GM18507 (cell line): ENCODE measurements at places on chromosomes 5 and 9.

GRCh38 chr5:72760259-72760658 lies 56.2 kb upstream of the TNPO1 start:
- DNase-seq, result no peak

DNA sequence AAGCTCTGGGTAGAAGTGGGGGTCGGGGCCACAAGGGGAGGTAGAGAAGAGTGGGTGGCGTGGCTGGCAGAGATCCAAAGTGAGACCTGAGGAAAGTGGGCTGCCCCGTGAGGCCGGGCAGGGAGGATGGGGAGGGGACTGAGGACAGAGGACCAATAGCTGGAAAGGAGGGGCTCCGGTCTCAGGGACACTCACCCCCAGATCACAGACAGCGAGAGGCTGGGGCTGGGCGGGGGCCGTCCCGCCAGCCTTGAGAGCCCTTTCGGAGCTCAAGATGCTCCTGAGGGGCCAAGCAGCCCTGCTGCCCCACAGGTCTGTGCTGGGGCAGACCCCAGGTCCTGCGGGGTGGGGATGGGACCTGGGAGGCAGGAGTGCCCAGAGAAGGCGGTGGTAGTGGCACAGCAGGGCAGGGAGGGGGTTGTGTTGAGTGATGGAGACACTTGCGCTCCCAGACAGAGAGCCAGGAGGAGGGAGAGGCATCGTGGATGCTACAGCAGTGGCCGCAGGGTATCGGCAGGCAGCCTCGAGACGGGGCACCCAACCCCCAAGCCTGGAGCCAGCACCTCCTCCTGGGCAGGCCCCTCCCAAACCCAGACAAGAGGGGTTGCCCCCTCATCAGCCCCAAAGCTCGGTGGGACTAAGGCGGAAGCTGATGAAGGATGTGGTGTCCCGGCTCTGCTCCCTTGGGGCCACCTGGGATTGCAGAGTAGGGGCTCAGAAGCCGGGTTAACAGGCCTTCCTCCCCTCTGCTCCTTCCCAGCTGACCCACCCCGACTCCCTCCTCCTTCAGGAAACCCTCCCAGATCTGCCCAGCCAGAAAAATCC lies 3.4 kb downstream of the SARDH start:
- no peak for DNase-seq

- no peak for DNase-seq
Observed at GRCh38 chr9:72583370-72583769, 62.0 kb downstream of the TMC1 start.

- DNase-seq, result no peak
Observed at GRCh38 chr5:122426301-122426700, 114.3 kb downstream of the SNCAIP start.

DNA sequence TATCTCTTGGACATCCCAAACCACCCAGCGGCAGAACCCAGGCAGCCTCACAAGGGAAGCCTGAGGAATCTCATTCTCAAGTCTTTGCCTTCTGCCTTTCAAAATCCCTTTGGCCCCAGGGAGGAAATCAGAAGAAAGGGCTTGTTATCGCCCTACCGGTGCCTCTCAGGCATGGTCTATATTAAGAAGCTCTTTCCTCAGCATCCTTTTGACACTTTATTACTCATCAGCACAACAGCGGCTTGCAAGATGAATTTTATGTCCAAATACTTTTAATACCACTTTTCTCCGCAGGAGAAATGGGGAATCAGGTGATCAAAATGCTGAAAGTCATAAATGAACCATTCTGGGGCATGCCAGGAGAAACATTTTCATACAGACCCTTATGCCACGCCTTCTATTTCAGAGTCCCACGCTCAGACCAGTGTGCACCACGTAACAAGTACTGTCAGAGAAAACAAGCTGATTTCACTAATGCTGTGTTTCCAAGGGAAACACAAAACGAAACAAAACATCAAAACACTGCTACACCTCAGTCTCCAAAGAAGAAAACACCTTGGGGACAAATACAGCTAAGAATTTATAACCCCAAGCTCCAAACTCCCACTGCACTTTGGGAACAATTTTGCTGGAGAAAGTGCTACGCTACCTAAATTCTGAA lies 30.0 kb downstream of the RAPGEF1 start:
- no peak for DNase-seq

DNA sequence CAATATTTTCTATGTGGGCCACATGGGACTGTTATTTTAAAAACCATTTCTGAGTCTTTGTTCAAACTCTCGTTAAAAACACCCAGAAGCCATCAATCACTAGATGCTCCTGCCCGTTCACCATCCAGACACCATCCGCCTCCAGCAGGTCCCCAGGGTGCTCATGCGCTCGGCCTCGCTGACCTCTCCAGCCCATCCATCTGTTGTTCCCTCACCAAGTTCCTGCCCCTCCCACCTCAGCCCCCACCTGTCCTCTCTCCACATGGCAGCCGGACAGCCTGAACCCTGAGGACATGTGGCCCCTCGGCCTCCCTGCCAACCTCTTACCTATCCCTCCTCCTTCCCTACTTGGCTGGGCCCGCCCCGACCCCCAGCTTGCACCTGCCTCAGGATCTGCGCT lies 31.6 kb downstream of the NSUN2 start:
- DNase-seq, result no peak

DNA sequence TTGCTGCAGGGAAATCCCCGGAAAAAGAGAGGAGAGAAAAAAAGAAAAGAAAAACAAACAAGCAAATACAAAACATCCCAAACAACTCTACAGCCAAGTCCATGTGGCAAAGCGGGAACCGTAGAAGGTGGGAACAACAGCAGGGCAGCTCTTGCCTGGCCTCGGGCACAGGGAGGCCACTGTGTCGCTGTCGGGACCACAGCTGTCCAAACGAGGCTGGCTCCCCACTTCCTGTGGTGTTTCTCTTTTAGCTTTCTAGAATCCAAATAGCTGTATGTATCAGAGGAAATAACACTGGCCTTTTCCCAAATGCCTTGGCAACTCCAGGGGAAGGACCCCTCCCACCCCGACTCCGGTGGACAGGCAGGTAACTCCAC lies 41.6 kb upstream of the EQTN start:
- no peak for DNase-seq

DNA sequence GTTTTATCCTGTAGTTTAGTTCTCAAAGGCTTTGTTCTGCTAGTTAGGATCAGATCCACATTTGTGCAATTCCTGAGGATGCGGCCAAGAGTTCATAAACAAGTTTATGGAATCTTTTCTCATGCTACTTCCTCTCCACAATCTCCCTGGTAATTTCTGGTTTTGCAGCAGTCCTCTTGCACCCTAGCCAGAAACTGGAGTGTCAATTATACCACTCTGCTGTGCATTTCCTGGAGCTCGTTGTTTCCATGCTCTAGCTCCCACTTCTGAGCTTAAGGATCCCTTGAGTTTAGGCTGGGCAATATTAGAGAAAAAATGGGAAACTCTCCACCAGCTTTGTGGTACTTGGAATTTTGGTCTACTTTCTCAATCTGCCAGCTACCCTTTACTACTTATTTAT lies 474.7 kb downstream of the DIRAS2 start:
- DNase-seq, result no peak

DNA sequence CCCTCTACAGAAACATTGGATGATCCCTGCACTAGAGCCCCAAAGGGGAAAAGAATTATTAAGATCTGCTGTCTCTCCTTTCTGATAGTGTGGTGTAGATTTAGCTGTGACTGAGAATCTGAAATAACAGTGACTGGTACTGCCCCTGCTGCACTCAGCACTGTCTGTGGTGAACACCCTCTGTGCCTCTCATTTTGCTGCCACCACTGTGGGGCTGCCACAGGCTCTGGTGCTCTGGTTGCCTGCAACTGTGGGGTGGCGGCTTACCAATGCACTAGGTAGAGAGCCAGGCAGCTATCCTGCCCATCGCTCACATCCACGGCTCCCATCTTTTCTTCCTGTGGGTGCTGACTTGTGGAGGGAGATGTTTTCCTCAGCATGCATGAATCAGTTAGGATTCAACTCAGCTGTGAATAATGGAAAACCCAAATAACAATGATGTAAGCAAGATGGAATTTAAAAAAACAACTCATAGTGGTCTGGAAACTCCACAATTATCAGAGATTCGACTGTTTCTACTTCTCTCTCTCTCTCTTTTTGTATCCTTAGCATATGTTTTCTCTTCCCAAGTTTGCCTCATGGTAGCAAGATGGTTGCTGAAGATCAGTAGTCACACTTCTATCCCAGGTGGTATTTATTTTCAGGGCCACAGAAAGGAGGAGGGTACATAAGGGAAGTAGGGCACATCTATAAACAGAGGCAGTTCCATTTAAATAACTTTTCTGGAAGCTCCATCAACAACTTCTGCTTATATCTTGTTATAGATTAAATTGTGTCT lies 99.8 kb upstream of the DAP start:
- DNase-seq, result no peak

DNA sequence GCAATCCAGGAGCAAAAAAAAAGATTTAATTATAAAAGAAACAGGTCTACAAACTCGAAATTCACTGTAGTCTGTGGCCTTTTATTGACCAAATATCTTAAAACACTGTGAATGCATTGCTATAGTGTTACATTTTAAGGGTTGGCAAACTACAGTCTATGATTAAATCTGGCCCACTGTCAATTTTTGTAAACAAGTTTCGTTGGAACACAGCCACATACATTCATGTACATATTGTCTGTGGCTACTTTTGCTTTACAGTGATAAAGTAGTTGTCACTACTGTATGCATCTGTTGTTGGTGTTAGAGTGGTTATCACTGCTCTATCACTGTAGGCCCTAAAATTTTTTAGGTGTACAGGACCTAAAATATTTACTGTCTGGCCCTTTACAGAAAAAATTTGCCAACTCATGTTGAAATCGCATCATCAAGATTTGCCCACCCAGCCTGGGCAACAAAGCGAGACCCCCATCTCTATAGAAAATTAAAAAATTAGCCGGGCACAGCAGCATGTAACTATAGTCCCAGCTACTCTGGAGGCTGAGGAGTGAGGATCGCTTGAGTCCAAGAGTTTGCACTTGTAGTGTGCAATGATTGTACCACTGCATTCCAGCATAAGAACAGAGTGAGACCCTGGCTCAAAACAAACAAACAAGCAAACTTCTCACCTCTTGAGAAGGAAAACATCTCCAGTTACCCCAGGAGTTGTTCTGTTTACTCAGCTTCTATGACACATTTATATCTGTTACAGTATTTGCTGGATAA lies 89.0 kb downstream of the ERBIN start:
- no peak for DNase-seq
